Activated T-cell treated with anti-CD3 and anti-CD28 coated beads for 4 hours (primary cell): ENCODE measurements at places on chromosomes 4 and X.

GRCh38 chr4:107473126-107473525 is 246.9 kb downstream of the PAPSS1 start:
- DNase-seq: no peak

GRCh38 chrX:24859211-24859841 is 156.4 kb downstream of the ARX start:
- DNase-seq: no peak

DNA sequence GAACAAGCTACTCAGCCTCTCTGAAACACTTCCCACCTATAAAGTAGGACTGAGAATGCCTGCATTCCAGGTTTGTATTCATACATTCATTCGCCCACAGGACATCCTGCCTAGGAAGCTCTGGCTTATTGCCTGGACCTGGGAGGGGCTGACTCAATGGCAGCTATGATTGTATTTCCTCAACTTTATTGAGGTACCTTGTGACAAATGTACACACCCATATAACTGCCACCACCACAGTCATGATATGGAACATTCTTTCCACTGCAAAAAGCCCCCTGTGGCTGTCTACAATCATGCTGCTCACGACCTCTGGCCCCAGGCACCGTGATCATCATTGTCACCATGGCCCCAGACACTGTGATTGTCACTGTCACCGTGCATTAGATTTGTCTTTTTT is 68.3 kb downstream of the ABLIM2 start:
- no peak for DNase-seq

- no peak for DNase-seq
Observed at GRCh38 chr4:3399277-3400194, 42.2 kb upstream of the HGFAC start.

GRCh38 chr4:87698394-87698793 is 48.3 kb downstream of the DMP1 start:
- DNase-seq: no peak

GRCh38 chr4:39044956-39045826 is 13.0 kb upstream of the TMEM156 start:
- DNase-seq: no peak

- no peak for DNase-seq
Observed at GRCh38 chr4:159434114-159434870, 331.4 kb downstream of the RAPGEF2 start.

DNA sequence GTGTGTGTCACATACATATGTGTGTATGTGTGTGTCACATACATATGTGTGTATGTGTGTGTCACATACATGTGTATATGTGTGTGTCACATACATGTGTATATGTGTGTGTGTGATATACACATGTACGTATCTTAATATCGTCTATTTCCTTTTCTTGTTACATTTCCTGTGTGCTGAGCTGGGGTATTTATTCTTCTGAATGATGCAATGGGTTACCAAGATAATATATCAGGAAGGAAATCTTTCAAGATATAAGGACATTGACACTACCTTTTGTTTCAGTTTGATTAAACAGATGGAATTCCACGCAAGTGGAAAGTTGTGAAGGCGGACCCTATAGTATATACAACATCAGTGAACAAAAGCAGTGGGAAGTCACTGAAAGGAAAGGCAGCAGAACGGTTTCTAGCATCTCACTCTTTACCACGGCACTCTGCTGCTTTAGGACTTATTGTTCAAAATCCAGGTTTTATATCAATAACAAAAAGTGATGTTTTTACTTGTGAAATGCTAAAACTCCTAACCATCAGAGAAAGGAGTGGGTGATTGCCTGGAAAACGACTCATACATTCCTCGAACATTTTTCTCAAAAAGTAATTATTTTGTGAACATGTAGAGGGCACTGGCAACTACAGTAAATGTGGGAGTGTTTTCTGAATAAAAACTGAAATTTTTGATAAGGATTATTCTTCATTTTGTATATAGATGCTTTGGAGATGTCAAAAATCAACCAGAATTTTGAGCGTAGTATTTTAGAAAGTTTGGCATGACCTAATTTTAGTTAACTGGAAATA is 43.1 kb upstream of the IL21 start:
- DNase-seq: no peak

- DNase-seq: no peak
Observed at GRCh38 chr4:8110071-8110986, 48.3 kb downstream of the ABLIM2 start.

DNA sequence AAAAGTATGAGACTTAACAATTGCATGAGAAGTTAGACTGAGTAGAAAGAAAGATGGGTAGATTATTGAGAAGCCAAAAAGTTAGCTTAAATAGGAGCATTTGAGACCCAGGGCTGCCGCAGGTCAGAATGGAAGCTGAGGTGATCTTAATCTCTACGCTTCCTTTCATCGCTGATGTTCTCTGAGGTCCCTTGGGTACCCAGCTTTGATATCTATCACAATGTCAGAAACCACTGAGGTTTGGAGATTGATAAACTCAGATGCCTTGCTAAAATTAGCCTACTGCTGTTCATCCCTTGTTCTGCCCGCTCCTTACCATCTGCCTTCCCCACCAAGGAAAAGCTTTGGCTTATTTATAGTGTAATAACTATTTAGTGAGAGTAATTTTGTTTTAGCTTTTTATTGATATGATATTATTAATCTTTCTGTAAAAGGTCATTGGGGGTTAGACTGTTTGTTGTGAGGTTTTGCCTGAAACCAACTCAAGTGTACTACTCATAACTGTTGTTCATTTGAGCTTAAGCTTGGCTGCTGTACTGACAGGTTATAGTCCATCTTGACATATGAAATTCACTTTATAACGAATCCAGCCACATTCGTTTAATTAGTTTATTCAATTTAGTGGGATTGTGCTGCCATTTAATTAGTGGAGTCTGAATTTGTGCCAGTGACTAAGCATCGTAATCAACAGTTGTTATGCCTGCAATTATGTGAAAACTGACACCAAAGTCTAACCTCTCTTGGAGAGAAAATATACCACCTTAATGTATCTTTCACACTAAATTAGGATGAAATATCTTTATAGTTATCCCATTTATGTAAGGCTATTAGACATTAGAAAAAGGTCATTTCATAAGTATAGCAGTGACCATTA is 15.1 kb downstream of the MCUB start:
- no peak for DNase-seq

DNA sequence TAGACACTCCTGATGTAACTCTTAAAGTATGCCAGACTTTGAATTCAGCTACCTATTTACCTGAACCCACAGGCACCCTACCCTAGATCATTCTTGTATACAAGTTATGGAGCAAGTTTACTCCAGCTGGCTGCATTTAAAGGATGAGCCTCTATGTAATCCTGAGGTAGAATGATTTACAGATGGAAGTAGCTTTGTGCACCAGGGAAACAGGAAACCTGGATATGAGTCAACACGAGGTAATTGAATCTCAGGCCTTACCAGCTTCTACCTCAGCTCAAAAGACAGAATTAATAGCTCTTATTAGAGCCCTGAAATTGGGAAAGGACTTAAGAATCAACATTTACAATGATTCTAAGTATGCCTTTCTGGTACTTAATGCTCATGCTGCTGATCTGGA is 119.8 kb downstream of the AGTR2 start:
- no peak for DNase-seq

GRCh38 chr4:48633657-48634056 is 143.6 kb downstream of the ZAR1 start:
- no peak for DNase-seq

- DNase-seq: no peak
Observed at GRCh38 chrX:14903891-14904290, 30.7 kb downstream of the MOSPD2 start.

DNA sequence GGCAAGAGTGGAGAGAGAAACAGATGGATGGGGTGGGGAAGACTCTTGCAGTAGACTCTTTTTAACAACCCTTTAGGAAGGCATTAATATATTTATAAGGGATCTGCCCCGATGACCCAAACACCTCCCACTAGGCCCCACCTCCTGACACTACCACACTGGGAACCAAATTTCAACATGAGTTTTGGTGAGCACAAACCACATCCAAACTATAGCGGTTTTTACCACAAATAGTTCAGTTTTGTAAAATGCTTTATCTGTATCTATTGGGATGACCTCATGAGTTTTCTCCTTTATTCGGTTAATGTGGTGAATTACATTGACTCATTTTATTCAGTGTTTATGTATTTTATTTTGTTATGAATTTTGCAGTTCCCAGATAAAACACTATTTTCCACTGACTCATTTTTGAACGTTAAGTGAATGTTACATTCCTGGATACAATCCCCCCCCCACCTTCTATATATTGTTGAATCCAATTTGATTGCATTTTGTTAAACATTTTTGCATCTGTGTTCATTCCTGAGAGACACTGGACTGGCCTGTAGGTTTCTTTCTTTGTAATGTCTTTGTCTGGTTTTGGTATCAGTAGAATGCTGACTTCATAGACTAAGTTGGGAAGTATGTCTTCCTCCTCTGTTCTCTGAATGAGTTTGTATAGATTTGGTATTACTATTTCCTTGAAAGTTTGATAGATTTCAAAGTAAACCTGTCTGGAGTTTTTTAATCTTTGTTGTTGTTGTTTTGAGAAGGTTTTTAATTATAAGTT is 13.9 kb upstream of the CPLX1 start:
- DNase-seq: no peak

DNA sequence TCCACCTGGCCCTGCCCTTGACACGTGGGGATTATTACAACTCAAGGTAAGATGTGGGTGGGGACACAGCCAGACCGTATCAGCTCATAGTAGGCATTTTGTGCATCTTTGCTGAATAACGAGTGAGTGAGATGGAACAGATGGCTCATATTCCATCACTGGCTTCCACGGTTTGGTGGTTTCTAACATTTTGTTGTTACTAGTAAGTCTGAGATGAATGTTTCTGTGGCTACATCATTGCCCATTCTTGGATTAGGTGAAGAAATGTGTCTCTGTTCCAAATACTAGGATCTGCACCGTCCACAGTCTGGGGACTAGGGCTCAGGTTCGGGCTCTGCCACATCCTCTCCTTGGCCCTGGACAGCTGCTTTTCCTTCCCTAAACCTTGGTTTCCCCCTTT is 3.6 kb downstream of the ABLIM2 start:
- no peak for DNase-seq

- DNase-seq: no peak
Observed at GRCh38 chr4:78863991-78864390, 75.2 kb downstream of the PAQR3 start.

DNA sequence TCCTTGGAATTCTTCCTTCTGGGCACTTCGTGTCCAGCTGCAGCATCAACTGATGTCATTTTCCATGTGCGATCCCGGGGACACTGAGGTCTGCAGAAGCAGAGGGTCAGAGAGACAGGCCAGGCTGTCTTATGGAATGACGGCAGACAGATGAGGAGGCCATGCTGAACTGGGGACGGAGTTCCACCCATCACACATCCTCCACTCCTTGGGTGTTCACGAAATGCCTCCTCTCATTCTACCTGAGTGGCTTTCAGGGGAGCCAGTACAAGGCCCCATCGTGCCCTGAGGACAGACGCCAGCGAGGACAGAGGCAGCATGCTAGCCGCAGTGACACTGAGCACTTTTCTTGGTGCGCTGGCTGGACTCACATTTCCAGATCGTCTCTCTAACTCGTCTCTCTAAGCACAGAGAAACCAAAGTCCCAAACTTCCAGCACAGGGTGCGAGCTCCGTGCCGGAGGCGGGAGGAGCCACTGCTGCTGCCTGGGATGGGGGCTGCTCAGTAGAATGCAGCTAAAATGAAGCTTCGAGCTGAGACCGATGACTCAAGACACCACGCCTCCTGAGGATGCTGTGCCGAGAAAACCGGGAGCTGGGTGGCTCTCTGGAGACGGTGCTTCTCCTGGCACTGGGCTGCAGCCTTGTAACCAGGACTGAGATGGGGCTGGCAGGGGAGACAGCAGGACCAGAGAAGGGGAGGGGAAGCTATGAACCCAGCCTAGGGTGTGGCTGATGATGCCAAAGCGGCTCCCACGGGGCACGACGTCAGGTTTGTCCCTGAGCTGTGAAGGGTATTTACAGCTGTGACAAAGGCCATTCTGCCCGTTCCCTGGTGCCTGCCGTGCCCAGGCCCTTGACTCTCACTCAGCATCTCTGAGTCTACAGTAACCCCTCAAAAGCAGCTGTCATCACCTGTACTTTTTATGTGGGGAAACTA is 8.2 kb downstream of the ABLIM2 start:
- DNase-seq: no peak

DNA sequence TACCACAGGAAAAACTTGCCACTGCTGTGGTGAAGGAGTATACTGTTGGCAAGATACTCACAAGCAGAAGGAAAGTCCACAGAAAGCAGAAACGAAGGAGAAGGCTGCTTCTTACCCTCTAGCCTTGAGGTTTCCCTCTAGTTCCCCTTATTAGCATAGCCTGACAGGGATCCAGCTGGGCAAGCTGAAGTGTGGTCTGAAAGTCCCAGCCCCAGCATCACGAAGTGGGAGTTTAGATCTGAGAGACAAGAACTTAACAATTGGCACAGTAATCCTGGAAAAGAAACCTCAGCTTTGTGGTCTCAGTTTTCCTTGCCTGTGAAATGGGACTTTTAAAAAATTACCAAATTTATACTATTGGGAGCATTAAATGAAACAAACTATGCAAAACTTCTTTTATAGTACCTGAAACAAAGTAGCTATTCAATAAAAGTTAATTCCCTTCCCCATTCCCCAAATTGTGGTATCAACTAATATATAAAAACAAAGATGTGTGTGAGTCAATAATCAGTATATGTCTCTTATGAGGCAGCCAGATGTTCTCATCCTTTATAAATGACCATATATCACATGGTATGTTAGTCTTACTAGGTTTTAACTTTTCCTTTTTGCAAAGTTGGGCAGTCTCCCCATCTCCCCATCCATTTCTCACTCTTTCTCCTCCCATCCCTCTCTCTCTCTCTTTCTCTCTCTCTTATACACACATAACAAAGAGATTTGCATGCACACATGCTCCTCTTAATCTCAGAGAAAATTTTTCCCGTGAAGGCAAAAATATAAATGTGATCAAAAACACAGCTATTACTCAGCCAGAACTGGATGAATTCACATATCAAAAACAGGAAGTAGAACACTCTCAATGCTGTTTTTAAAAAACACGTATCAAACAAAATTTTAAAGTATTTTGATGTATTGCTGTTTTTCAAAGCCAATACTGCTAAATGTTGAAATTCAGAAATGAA is 57.8 kb downstream of the SCFD2 start:
- DNase-seq: no peak

- no peak for DNase-seq
Observed at GRCh38 chr4:13527192-13527980, 16.9 kb downstream of the NKX3-2 start.

DNA sequence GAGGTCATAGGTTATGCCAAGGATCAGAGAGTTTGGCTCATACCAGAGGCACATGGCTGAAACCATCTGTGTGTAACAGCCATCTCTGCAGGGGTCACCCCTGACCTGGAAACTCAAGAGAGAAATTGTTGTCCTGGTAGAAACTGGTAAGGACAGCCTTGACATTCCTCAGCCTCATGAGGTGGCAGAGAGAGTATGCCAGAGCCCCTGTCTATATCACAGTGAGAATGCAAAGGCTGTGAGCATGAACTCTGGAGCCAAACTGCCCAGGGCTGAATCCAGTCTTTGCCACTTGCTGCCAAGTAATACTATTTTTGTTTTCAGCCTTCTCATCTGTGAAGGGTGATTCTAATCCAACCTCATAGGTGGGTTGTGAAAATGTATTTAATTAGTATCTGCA is 37.1 kb upstream of the CCDC149 start:
- DNase-seq: no peak
